ENCODE measurements at places on chromosomes 2 and 18.

DNA sequence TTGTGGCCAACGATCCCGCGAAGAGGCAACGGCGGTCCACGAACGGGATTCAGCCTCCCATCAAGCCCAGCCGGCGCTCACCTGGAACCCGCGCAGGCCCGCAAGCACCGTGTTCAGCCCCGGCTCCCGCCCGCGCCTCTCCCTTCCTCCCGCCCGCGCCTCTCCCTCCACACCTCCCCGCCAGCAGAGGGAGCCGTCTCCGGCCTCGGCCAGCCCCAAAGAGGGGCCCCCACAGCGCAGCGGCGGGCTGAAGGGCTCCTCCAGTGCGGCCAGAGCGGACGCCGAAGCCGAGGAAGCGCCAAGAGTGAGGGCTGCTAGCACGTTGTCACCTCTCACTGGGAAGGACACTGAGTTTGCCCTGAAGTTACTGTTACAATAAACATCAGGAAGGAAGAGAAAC, 55.3 kb upstream of the LAPTM4A start:
- DNase-seq, result no peak

GRCh38 chr18:55407774-55408535, 180.0 kb downstream of the TCF4 start:
- no peak for DNase-seq

- no peak for DNase-seq
Measured at GRCh38 chr2:148969659-148970061, 68.8 kb upstream of the LYPD6B start.

GRCh38 chr2:15729709-15730544, 138.3 kb downstream of the DDX1 start:
- no peak for DNase-seq

- DNase-seq, result no peak
Measured at GRCh38 chr2:206535260-206535986, 92.1 kb downstream of the ADAM23 start.

- no peak for DNase-seq
Measured at GRCh38 chr2:157052685-157053224, 204.8 kb upstream of the GALNT5 start.

- no peak for DNase-seq
Measured at GRCh38 chr18:1805521-1805920, 765.8 kb downstream of the METTL4 start.

Data from uterus (tissue), 4 donors.